ENCODE measurements at places on chromosomes 4 and X.
A peak's percentile ranks its signal among the peaks of the same experiment; 100 is the strongest.

DNA sequence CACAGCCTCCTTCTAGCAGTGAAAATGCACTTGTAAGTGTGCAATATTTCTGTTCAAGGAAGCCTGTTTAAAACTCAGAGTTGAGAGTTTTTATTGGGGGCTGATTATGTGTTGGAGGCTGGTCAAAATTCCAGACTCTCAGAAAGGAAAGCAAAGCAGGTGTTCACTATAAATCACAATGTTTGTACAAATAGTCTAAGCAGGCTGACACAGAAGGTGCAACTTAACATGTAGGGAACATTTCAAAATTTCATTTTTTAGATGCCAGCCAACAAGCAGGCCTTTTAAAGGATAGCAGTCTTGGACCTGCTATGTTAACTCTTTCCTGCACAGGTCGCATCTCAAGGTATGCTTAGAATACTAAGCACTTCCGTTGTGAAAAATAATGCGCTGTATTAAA is 112.3 kb upstream of the IL13RA1 start:
- no peak for DNase-seq

DNA sequence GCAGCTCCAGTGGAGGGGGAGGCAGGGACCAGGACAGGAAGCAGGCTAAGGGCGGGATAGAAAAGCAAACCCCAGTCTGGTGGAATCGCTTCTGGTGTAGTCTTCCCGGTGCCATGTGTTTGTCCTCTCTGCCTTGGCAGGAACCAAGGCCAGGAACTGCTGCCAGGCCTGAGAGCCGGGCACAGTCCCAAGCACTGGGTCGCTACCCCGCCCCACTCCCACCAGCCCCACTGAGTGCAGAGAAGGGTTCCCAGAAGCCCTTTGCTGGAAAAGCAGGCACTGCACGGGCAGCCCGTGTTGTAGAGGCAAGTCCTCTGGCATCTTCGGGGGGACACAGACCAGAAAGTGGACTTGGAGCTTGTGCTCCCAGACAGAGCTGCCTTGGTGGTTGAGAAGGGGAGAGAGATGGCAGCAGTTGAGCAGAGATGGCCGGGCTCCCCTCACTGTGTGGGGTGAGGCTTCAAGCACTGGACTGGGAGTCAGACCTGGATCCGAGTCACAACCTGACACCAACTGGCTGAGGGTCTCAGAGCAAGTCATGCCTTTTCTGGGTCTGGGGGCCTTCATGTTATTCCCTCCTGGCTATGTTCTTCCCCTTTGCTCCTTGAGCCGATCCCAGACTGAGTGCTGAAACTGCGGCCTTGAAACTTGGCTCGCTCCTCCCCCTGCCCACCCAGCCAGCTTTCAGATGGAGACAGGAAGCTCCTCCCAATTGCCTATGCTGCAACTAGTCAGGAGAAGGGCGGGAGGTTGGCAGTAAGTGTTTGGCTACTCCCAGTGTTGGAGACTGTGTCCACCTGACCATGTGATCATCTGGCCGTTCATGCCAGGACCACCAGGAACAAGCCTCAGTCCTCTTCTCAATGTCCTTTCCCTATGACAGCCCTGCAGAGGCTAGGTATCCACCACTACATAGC is 59.7 kb upstream of the MTM1 start:
- DNase-seq: no peak

- DNase-seq: no peak
Measured at GRCh38 chr4:21752616-21753015, 196.0 kb downstream of the KCNIP4 start.

DNA sequence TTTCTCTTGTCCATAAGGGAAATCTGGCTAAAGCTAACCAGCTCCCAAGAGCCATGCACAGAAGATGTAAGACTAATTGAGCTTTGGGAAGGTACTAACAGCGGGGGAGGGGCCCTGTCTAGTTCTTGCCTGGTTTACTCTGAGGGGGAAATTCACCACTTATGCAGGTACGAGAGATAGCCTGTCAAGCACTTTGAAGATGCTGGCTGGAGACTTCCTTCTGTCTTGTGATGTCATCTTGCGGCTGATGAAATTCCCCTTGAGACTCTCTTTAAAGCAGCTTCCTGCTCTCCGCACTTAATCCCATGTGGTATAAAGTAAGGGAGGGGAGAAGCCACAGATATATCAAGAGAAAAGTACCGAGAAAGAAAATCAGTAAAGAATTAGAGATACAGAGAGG is 345.3 kb downstream of the MAPK10 start:
- DNase-seq: peak; percentile 18

DNA sequence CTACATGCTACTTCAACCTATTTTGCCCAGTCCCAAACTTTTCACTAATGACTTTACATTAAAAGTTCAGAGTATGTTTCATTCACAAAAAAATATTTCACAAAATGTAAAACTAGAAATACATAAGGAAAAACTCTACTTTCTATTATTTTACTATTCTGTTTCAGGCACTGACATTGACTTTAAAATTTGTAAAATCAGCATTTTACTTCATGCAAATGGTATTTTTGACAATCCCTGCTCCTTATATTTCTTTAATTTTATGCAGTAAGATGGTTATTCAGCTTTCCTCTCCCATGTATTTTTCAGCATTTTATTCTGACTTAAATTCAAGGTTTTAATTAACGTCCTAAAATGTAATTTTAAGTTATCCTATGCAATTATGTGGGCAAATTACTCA is 178.5 kb downstream of the COL25A1 start:
- DNase-seq: no peak

DNA sequence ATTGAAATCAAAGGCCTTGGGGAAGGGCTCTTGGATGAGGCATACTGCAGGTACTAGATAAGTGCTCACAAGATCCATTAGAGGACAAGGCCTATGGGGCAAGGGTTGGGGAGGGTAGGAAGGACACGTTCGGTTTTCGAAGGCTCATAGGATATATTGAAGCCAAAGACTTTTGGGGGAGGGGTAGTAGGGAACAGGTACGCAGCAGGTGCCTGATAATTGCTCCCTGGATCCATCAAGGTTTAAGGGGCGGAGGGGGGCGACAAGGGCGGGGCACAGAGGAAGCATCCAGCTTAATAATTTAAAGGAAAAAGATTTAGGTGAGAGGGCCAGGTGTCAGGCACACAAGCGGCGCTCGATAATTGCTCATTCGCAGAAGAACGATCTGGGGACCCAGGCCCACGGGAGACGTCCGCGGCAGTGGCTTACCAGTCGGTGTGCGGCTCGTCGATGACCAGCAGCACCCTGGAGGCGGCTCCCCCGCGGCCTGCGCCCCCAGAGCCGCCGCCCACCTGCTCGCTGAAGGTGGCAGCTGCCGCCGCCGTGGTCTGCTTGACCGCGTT is 653 bp downstream of the SYN1 start:
- no peak for DNase-seq
